T-cell (primary cell): ENCODE measurements at places on chromosomes 2 and 18.

DNA sequence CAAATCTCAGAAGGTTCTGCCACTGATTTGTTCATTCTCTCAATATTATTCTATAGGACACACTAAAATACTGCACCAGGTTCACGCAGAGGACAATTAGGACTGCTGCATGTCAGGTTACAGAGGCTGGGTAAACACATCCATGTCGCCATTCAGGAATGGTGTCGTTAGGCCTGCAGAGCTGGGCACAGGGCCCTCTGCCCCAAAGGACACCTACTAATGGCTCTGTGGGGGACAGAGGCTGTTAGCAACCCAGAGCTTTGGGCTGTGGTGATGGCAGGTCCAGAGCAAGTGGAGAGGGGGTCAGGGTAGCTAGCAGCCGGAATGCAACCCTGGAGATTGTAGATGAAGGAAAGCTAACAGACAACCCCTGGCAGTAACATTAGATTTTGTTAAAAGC lies 115.9 kb downstream of the TTC32 start:
- H3K4me3 ChIP-seq, result no peak overlapping the region
- H3K27ac ChIP-seq, result no peak overlapping the region
- DNase-seq, result no peak

DNA sequence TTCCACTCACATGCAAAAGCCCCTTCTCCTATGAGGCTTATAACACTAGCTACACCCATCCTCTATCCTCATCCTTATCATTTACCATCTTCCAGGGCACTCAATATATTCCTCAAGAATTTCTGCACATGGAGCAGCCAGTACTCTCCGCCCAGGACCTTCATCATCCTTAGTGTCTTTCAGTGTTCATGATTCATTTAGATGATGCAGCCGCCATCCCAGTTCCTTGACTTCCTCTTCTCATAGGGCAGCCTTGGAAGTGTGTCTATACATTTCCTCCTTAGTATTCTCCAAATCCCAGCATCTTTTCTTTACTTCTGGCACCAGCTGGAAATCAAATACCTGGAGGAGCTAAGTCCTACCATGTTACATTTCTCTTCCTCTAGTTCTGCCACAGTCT lies 3.0 kb upstream of the ITSN2 start:
- H3K27ac ChIP-seq, result no peak overlapping the region
- H3K4me3 ChIP-seq, result no peak overlapping the region
- no peak for DNase-seq
- H3K36me3 ChIP-seq, result no peaks in the 10 kb centered on the region

DNA sequence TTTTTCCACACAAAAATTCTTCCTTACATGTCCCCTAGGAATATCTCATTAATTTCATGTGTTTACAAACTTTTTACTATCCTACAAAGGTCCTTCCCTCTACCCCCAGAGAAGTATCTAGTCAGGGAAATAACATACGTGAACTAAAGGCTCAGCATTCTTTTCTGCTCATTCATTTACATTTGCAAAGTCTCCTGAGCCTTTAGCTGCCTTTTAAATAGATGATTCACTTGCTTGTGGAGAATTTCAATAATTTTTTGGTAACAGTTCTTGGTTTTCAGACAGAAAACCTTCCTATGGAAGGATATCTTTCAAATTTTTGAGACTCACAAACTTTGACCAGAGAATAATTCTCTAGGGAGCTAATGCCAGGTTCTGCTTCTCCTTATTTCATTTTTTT lies 81.5 kb upstream of the RMDN2 start:
- no peak overlapping the region for H3K4me3 ChIP-seq
- H3K27me3 ChIP-seq, result no peaks in the 10 kb centered on the region
- no peak overlapping the region for H3K27ac ChIP-seq
- DNase-seq, result no peak

GRCh38 chr2:47336259-47337238 lies 66.4 kb upstream of the MSH2 start:
- no peaks in the 10 kb centered on the region for H3K4me1 ChIP-seq
- DNase-seq, result no peak
- no peak overlapping the region for H3K27ac ChIP-seq
- no peak overlapping the region for H3K4me3 ChIP-seq
- H3K27me3 ChIP-seq, result peaks cover 4% of the 10 kb centered on the region
- H3K36me3 ChIP-seq, result no peaks in the 10 kb centered on the region

- H3K27me3 ChIP-seq, result no peaks in the 10 kb centered on the region
- no peaks in the 10 kb centered on the region for H3K4me1 ChIP-seq
- peaks cover 2% of the 10 kb centered on the region for H3K36me3 ChIP-seq
- no peak overlapping the region for H3K27ac ChIP-seq
- no peak overlapping the region for H3K4me3 ChIP-seq
Observed at GRCh38 chr2:64781711-64782390, 128.1 kb upstream of the SERTAD2 start.
